ENCODE measurements at places on chromosomes 11 and 22. TPM values are rescaled to one million over a fixed set of nuclear protein-coding genes. Genes with fewer than 3 reads are reported as not detected.
A peak's percentile ranks its signal among the peaks of the same experiment; 100 is the strongest.

GRCh38 chr22:39308614-39309363 lies 10.6 kb downstream of the RPL3 start:
- peak overlapping the region; percentile 53 for H3K27ac ChIP-seq
- peaks cover 12% of the 10 kb centered on the region for H3K36me3 ChIP-seq
- DNase-seq = peak; percentile 93
- H3K27me3 ChIP-seq = no peaks in the 10 kb centered on the region
- no peak overlapping the region for H3K4me3 ChIP-seq

DNA sequence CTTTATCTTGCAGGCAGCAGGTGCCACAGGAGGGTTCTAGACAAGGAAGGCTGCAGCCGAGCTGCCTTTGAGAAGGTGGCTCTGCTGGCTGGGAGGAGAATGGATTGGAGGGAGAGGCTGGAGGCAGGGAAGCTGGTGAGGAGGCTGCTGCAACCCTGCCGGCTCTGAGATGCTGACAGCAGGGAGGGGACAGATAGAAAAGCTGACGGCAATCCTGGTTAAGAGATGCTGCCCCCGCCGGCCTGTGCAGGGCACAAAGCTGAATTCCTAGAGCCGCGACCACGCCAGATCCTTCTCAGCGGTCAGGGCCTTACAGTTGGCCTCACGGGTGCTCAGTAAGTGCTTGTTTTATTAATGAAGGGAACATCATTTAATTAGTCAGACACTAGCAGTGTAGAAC lies 105.4 kb downstream of the CACNA1I start:
- no peak overlapping the region for H3K4me3 ChIP-seq
- H3K27ac ChIP-seq = no peak overlapping the region
- no peaks in the 10 kb centered on the region for H3K27me3 ChIP-seq
- H3K36me3 ChIP-seq = no peaks in the 10 kb centered on the region

- no peaks in the 10 kb centered on the region for H3K36me3 ChIP-seq
- H3K4me1 ChIP-seq = no peaks in the 10 kb centered on the region
- DNase-seq = no peak
- H3K27ac ChIP-seq = no peak overlapping the region
- no peak overlapping the region for H3K4me3 ChIP-seq
Observed at GRCh38 chr22:44214187-44214586, 33.5 kb downstream of the PARVG start.

GRCh38 chr22:23772315-23772648 lies 367 bp upstream of the MMP11 start:
- H3K27me3 ChIP-seq = no peaks in the 10 kb centered on the region
- no peaks in the 10 kb centered on the region for H3K36me3 ChIP-seq
- no peak for DNase-seq
- no peak overlapping the region for H3K27ac ChIP-seq
- no peaks in the 10 kb centered on the region for H3K4me1 ChIP-seq

DNA sequence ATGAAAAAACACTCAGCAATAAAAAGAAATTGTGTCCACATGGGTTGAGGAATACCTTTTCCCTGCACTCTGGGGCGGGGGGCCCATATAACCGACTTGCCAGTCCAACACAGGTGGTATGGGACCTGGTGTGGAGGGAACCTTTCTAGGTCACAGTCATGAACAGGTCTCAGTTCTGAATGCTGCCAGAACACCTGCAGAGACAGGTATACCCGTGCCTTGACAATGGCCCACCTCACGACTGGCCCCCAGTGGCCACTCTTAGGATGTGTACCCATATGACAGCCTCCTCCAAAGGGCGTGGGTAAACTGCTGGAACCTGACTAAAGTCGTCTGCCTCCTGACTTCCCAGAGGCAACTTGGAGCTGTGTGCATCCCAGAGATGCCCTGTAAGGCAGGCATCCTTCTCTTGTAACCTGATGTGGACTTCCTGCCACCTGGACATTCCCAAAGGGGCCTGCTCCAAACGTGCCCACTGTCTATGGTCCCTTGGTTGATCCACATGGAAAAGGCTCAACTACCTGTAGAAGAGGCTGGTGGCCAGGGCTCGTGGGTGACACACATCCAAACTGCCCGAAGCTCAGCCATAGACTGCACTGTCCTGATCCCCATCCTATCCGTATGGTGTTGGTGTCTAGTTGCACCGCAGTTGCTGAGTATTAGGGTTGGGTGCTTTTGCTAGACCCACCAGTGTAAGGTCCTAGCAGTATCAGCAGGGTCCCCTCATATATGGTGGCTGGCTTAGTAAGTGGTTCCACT lies 859.3 kb downstream of the BRD1 start:
- H3K36me3 ChIP-seq = no peaks in the 10 kb centered on the region
- H3K4me3 ChIP-seq = no peak overlapping the region
- DNase-seq = no peak
- no peaks in the 10 kb centered on the region for H3K27me3 ChIP-seq
- H3K27ac ChIP-seq = no peak overlapping the region
- H3K4me1 ChIP-seq = no peaks in the 10 kb centered on the region

GRCh38 chr11:134522782-134523570 lies 110.9 kb upstream of the B3GAT1 start:
- H3K27ac ChIP-seq = no peak overlapping the region
- H3K4me3 ChIP-seq = no peak overlapping the region
- no peaks in the 10 kb centered on the region for H3K4me1 ChIP-seq
- H3K27me3 ChIP-seq = no peaks in the 10 kb centered on the region
- no peaks in the 10 kb centered on the region for H3K36me3 ChIP-seq

- peak overlapping the region; percentile 43 for H3K4me3 ChIP-seq
- H3K27me3 ChIP-seq = no peaks in the 10 kb centered on the region
- H3K27ac ChIP-seq = no peak overlapping the region
- DNase-seq = no peak
Observed at GRCh38 chr11:88337987-88338668, 592 bp upstream of the CTSC start.

DNA sequence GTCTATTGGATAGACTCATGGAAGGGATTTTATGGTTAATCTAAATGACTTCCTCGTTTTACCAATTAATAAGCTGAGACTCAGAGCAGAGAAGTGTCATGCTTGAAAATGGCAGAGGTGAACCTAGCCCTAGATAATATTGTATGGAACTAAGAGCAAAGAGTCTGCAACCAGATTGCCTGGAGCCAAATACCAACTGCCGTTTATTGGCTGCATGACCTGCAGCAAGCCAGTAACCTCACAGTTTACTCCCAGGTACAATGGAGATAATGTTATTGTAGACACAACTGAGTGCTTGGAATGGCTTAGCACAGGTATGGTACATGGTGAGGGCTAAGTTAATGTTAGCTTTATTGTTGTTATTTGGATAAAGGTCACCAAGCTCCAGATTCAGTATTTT lies 84.6 kb upstream of the FAT3 start:
- no peaks in the 10 kb centered on the region for H3K36me3 ChIP-seq
- no peak for DNase-seq
- no peak overlapping the region for H3K27ac ChIP-seq
- no peak overlapping the region for H3K4me3 ChIP-seq
- H3K4me1 ChIP-seq = no peaks in the 10 kb centered on the region
- H3K27me3 ChIP-seq = no peaks in the 10 kb centered on the region

GRCh38 chr11:1302461-1303125 lies 6.8 kb downstream of the TOLLIP start:
- no peaks in the 10 kb centered on the region for H3K4me1 ChIP-seq
- H3K4me3 ChIP-seq = no peak overlapping the region
- DNase-seq = no peak

DNA sequence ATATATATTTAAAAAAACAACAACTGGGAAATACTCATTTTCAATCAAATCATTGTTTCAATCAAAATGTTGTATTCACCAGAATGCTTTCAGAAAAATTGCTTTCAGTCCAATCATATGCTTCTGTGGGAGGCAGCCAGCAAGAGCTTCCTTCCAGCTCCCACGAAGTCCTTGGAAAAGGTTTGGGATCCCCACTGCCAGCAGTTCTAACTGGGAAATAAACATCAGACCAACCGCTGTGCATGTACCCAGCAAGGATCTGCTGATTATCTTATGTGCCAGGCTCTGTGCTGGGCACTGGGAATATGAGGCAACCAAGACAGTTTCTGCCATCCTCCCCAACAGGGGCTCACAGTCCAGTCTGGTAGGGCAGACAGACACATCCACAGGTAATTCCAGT lies 10.8 kb downstream of the RPS13 start:
- H3K27me3 ChIP-seq = no peaks in the 10 kb centered on the region
- DNase-seq = no peak
- no peaks in the 10 kb centered on the region for H3K4me1 ChIP-seq
- no peak overlapping the region for H3K27ac ChIP-seq
- no peak overlapping the region for H3K4me3 ChIP-seq

DNA sequence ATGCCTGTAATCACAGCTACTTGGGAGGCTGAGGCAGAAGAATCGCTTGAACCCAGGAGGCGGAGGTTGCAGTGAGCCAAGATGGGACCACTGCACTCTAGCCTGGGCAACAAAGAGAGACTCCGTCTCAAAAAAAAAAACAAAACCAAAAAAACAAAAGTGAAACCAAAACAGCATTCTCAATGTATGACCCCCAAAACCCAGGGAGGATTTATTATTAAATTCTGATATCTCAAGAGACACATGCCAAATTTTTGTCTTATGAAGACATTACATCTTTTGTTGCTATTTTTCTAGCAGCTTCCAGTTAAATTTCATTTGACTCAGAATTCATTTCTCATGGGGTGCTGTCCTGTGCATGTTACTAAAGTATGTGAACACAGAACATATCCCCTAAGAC lies 3.0 kb upstream of the YPEL4 start:
- no peak overlapping the region for H3K27ac ChIP-seq
- no peak for DNase-seq
- H3K27me3 ChIP-seq = no peaks in the 10 kb centered on the region
- H3K4me3 ChIP-seq = no peak overlapping the region
- H3K36me3 ChIP-seq = no peaks in the 10 kb centered on the region

DNA sequence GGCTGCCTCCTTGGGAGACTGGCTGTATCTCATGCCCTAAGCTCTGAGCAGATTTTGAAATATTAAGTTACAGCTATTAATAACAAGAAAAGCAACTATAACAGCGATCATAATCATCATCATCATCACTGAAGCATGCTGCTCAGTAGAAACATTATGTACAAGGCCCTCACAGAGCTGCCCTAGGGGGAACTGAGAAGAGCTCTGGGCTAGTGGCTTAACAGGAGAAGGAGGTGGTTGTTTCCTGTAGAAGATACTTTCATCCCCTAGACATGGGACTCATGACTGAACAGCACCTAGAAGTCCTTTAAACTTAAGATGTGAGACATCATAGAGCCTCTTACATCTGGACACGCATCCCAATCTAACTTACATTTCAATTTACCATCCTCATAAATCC lies 332.8 kb upstream of the PLET1 start:
- no peaks in the 10 kb centered on the region for H3K36me3 ChIP-seq
- H3K4me3 ChIP-seq = no peak overlapping the region
- H3K27ac ChIP-seq = no peak overlapping the region
- H3K27me3 ChIP-seq = no peaks in the 10 kb centered on the region
- no peaks in the 10 kb centered on the region for H3K4me1 ChIP-seq

DNA sequence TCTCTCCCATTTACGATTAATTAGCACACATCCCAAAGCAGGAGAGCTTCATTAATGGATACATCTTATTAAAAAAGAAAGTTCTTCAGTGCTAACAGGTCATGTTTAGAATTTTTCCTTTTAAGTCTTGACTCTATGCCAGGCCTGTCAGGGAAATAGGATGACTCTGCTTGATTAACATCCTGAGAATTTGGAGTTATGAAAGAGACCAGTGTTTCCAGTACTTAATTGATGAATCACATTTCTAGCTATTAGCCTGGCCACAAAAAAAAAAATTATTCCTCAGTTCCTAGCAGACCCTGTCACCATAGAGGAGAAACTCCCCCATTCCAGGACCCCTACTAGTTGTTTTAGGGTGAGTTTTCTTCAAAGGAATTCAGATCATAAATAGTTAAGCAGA lies 23.6 kb upstream of the ME3 start:
- H3K27me3 ChIP-seq = no peaks in the 10 kb centered on the region
- no peak overlapping the region for H3K4me3 ChIP-seq
- no peak overlapping the region for H3K27ac ChIP-seq
- H3K4me1 ChIP-seq = peaks cover 2% of the 10 kb centered on the region
- DNase-seq = no peak

Gene CD3D
- total RNA-seq = 3.9 TPM

Gene TH
- total RNA-seq = not detected

Gene CHST1
- total RNA-seq = 11.0 TPM

Gene APOA4
- total RNA-seq = not detected

Gene AAMDC
- total RNA-seq = 28.4 TPM

Gene OR2AG1
- not detected for total RNA-seq

Gene UPK3A
- not detected for total RNA-seq

Gene CELSR1
- total RNA-seq = 2.3 TPM

Gene APOA1
- total RNA-seq = not detected

Gene TSGA10IP
- total RNA-seq = not detected

Gene TTC17
- 80.3 TPM for total RNA-seq

Gene GVQW3
- total RNA-seq = 3.7 TPM

Gene OR2AT4
- total RNA-seq = not detected

Gene SLC25A1
- 51.6 TPM for total RNA-seq

Gene SPON1
- 36.9 TPM for total RNA-seq

Gene GRAMD1B
- 4.6 TPM for total RNA-seq

Gene ZP1
- total RNA-seq = not detected

Measured in aorta (tissue), 5 donors.